Nephron progenitor cell (in vitro differentiated cells): ENCODE measurements at places on chromosomes 1 and 21.

GRCh38 chr1:192088496-192088895 is 69.8 kb upstream of the RGS18 start:
- H3K27ac ChIP-seq = no peak overlapping the region
- H3K36me3 ChIP-seq = no peaks in the 10 kb centered on the region
- H3K27me3 ChIP-seq = peaks cover 3% of the 10 kb centered on the region
- H3K4me3 ChIP-seq = no peak overlapping the region
- no peak for DNase-seq
- no peaks in the 10 kb centered on the region for H3K4me1 ChIP-seq

DNA sequence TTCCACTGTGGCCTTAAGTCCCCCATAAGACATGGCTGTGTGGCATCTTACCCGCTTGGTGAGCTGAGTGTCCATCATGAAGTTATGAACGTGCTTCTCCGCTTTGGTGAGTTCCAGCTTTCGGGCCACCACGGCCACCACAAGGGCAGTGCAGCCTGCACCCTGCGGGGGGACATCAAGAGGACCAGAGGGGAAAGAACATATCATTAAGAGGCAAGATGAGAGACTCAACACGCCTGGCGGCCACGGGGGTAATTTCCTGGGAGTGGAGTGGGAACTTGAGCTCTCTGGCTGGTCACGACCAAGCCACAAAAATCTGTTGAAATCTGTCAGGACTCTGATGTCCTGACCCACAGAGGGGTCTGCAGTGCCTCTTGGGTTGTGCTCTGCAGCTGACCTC is 117.9 kb upstream of the ADAR start:
- H3K4me1 ChIP-seq = peaks cover 59% of the 10 kb centered on the region
- no peak overlapping the region for H3K4me3 ChIP-seq
- no peaks in the 10 kb centered on the region for H3K36me3 ChIP-seq
- DNase-seq = no peak

- no peak overlapping the region for H3K27ac ChIP-seq
- no peaks in the 10 kb centered on the region for H3K36me3 ChIP-seq
- no peak overlapping the region for H3K4me3 ChIP-seq
- DNase-seq = no peak
- H3K27me3 ChIP-seq = peaks cover 61% of the 10 kb centered on the region
- peaks cover 42% of the 10 kb centered on the region for H3K4me1 ChIP-seq
Measured at GRCh38 chr1:204338360-204338759, 21.4 kb downstream of the PLEKHA6 start.

GRCh38 chr1:105210747-105211146 is 1461.0 kb downstream of the AMY1C start:
- H3K27ac ChIP-seq = no peak overlapping the region
- H3K4me3 ChIP-seq = no peak overlapping the region
- H3K36me3 ChIP-seq = no peaks in the 10 kb centered on the region
- H3K27me3 ChIP-seq = peaks cover 6% of the 10 kb centered on the region
- no peaks in the 10 kb centered on the region for H3K4me1 ChIP-seq

DNA sequence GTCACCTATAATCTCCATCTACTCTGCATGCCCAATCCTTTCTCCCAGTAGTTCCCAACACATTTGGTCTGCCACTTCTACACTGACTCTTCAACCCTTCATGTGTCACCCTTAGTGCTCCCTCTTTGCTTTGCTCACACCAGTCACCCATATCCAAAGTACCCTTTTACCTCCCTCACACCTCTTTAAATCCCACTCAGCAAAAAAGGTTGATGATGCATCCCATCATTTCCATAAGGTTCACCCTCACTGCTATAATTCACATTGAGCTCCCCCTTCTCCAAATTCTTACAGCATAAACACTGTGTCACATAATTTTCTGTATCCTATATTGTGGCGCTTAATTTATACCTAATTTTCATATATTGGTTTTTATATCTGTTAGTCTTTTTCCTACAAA is 83.8 kb upstream of the ATP1B1 start:
- H3K4me1 ChIP-seq = peaks cover 21% of the 10 kb centered on the region
- no peaks in the 10 kb centered on the region for H3K36me3 ChIP-seq
- no peak overlapping the region for H3K4me3 ChIP-seq
- H3K27me3 ChIP-seq = peaks cover 6% of the 10 kb centered on the region
- no peak for DNase-seq

GRCh38 chr1:203593723-203594122 is 32.9 kb upstream of the ATP2B4 start:
- H3K4me1 ChIP-seq = peaks cover 75% of the 10 kb centered on the region
- peaks cover 15% of the 10 kb centered on the region for H3K27me3 ChIP-seq
- no peak for DNase-seq
- H3K36me3 ChIP-seq = no peaks in the 10 kb centered on the region

DNA sequence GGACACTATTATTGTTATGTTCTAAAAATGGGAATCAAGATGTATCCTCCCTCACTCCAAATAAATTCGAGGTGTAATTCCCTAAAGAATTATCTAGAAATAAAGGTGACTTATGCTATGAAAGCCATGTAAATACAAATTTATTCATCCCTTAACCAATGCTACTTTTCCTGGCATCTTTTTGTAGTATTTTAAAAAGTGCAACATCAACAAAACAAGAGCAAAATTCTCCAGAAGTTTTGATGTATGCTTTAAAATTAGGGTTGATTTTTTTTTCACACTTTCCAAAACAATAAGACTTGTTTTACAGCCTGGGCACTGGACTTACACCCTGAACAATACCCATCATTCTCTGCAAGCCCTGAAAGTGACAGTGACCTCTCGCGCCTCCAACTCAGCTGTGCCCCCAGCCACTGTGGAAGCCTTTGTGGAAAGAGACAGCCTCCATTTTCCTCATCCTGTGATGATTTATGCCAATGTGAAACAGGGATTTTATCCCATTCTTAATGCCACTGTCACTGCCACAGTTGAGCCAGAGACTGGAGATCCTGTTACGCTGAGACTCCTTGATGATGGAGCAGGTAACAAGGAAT is 21.4 kb upstream of the CLCA1 start:
- H3K4me1 ChIP-seq = no peaks in the 10 kb centered on the region
- peaks cover 7% of the 10 kb centered on the region for H3K27me3 ChIP-seq
- H3K4me3 ChIP-seq = no peak overlapping the region
- H3K36me3 ChIP-seq = no peaks in the 10 kb centered on the region

DNA sequence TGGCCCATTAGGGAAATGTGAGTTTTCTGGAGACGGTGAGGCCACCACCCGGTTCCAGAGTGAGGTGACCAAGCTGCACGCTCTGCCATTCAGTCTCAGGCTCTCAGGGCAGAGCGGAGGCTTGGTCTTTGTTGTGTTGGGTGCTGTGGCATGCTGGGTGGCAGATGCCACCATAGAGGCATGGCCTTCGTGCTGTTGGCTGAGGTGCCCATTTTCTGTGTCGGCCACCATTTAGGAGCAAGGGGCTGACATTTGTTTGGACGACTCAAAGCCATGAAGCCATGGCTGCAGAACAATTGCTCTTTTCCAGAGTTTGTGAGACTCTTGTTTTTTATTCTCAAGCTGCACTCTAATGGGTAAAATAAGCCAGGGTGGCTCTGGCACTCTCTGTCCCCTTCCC is 36.8 kb upstream of the PWP2 start:
- no peaks in the 10 kb centered on the region for H3K27me3 ChIP-seq
- no peak overlapping the region for H3K4me3 ChIP-seq
- DNase-seq = no peak
- H3K36me3 ChIP-seq = peaks cover 20% of the 10 kb centered on the region
- H3K4me1 ChIP-seq = peaks cover 14% of the 10 kb centered on the region

- no peaks in the 10 kb centered on the region for H3K27me3 ChIP-seq
- H3K4me3 ChIP-seq = no peak overlapping the region
- DNase-seq = no peak
- no peak overlapping the region for H3K27ac ChIP-seq
Measured at GRCh38 chr21:18545908-18546307, 142.3 kb upstream of the TMPRSS15 start.

GRCh38 chr1:226825037-226825745 is 45.2 kb upstream of the PSEN2 start:
- no peak overlapping the region for H3K27ac ChIP-seq
- peaks cover 10% of the 10 kb centered on the region for H3K27me3 ChIP-seq
- peaks cover 31% of the 10 kb centered on the region for H3K4me1 ChIP-seq
- H3K4me3 ChIP-seq = no peak overlapping the region

GRCh38 chr1:93152835-93153234 is 27.4 kb downstream of the TMED5 start:
- peaks cover 8% of the 10 kb centered on the region for H3K4me1 ChIP-seq
- H3K36me3 ChIP-seq = peaks cover 41% of the 10 kb centered on the region
- no peak for DNase-seq
- H3K27ac ChIP-seq = no peak overlapping the region
- H3K27me3 ChIP-seq = no peaks in the 10 kb centered on the region

DNA sequence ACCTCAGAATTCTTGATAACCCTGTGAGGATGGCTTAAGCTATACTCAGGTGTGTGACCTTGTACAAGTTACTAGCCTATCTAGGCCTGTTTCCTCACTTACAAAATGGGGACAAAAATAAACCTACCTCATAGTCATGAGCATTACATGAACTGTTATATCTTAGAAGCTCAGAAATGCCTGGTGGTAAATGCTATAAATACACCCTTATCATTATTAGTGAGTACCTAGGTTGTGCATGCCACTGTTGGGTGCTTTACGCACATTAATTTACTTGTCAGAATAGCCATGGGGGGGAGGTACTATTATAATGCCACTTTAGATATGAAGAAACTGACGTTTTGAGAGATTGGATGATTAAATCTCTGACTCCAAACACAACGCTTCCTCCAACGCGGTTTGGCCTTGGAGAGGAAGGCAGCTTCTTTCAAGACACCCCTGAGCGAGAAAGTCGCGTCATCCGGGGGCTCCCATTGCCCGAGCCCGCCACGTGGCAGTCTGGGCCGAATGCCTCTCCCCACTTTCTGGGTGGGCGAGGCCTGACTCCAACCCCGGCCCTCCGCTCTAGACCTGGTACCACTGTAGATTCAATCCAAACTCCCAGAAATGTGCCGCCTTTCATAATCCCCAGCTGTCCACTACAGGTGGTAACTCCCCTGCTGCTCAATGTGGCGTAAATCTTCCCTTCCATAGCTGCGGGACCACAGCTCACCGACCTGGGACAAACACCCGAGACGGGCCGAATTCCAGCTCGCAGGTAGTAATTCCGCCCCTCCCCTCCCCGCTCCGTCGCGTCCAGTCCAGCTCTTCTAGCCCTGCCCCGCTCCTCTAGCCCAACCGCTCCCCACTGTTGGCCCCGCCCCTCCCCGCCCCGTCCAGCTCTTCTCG is 771 bp upstream of the RAD54L start:
- H3K4me1 ChIP-seq = peaks cover 29% of the 10 kb centered on the region
